Stimulated activated CD4-positive, alpha-beta T cell treated with anti-CD3 and anti-CD28 coated beads, Interleukin-12 subunit alpha, Interleukin-12 subunit beta, amount 100 ng/mL, for 4 hours (primary cell): ENCODE measurements at places on chromosomes 3 and 15.
A peak's percentile ranks its signal among the peaks of the same experiment; 100 is the strongest.

- DNase-seq = no peak
These were observed 223.8 kb downstream of the OPA1 start for GRCh38 chr3:193816656-193817311.

DNA sequence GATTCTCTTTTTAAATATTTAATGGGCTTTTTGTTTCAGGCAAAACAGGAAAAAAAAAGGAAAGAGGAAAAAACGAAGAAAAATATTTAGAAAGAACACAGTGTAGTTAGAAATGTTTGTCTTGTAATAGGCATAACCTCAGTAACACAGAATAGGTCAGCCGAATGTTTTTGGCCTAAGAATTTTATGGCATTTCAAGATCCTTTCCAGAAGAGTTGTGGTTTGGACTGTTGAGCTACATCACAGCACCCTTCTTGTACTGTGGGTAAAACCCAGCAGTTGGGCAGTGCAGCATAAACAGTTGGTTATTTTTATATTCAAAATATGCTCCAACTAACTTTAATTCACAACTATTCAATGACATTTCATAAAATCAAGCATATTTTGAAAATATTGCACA is 474.4 kb upstream of the AGTR1 start:
- no peak for DNase-seq

DNA sequence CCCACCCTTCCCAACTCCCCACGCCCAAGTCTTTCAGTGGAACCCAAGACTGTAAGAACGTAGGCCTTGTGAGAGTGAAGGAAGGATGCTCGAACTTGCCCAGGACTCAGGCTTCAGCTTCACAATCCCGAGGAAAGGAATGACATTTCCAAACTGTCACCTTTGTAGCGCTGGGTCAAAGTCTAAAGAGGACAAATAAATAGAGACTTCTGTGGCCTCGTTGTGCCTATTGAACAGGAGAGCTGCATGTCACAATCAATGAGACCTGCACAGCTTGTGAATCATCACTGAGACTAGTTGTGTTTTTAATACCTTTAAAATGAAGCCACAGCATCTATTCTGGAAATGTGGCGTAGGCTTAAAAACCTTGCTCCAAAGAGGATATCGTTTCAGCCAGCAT is 222.8 kb upstream of the ST8SIA2 start:
- DNase-seq = no peak

DNA sequence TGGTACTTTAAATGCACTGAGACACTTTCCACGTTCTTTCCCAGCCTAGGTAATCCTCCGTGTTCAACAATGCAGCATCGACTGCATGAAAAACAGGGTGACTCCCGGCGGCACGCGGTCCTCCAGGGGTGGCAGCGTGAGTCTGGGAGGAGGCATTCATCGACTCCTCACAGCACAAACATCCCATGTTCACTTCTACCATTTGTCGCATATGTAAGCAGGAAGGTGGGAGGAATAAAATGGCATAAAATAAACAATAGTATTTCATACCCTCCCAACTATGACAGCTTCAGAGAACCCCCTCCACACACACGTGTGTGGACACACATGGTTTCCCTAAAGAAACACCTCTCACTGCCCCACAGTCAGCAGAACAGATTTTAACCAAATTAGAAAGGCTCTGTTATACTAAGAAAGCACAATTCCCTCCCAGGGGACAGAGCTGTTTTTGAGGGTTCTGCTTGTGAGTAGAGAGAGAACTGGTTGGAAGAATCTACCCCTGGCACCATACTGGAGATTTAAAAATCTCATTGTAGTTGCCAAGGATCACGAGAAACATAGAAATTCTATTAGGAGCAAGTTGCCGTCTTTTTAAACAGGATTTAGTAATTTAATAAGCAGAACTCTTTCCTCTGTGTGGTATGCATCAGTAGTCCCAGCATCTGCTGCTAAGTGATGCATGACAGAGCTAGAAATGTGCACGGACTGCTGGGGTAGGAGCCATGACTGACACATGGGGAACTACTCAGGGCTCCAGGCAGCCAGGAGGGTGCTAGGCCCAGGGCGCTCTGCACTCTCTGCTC is 6.0 kb downstream of the FAM43A start:
- DNase-seq = no peak

DNA sequence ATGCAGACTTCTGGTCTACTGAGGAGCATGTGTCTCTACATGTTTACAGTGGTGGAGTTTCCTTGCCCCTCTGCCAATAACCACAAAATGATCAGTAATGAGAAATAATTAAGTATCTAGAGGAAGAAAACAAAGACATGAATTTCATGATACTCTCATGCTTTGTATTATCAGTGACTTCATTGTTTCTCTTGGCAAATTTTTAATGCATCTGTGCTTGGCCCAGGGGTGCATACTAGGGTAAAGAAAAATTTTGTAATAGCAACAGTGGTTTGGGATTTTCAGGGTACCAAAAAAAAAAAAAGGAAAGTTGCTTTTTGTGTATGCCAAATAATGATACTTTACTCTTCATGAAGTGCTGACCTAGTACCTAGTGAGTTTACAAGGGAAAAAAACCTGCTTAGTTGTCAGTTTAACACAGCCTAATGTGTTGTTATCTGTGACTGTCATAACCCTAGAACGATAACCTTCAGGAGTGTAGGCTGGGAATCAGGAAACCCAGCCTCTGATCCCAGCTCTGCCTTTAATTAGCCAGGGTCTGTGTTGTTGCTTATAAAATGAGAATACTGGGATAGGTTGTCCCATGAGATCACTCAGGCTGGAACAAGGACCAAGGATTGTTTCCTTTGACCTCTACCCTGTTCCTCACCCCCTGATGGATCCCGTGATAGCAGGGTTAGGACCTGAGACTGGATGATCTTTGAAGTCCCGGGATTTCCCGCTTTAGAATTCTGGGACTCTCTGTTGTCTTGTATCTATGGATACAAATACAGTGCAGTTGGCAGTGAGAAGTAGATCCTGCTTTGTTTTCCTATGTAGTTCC is 117.5 kb downstream of the CMSS1 start:
- no peak for DNase-seq

DNA sequence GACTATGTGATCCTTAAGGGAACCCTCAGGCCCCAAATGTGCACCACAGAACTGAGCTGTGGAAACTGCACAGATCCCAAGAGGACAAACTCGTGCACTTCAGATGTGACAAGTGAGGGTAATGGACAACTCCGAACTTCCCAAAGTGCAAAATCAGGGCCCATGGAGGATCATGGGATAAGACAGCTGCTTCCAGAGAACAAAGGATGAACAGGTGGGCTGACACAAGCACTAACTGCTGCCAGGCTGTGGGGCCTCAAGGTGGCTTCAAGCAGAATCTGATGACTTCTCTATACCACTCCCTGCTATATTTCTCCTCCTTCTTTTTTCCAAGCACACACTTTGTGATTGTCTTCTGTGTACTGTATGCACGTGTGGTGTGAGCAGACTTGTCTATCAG is 5.4 kb downstream of the TARS3 start:
- DNase-seq = no peak

DNA sequence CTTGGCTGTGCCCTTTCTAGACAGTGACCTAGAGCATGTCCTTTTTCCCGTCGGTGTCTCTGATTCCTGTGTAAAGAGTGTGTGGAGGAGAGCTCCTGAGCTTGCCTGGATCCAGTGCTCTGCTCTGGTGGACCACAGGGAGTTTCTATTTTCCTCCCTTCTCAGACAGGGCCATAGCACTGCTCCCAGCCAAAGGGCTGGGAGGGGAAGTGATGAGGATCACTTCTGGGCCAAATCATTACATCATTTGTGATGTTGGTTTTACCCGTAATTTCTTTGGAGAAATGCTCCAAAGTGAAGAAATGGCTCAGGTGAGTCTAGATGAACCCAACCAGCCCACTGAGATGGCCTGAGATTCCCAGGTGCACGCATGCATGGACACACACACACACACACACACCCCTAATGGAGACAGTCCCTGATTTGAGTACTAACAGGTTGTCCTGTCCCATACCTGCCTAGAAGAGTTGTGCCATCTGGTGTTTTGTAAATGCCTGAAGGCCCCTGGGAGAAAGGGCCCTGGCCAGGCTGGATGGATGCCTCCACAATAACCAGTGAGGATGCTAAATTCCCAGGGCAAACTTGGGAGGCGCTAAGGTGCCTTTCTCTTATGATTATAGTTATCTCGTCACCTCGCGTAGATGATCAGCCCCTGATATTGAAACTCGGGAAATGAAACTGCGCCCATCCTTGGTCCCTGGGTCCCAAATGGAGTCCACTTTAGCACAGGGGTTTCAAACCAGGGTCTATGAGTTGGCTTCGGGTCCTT is 86.9 kb downstream of the ASB7 start:
- DNase-seq = no peak

DNA sequence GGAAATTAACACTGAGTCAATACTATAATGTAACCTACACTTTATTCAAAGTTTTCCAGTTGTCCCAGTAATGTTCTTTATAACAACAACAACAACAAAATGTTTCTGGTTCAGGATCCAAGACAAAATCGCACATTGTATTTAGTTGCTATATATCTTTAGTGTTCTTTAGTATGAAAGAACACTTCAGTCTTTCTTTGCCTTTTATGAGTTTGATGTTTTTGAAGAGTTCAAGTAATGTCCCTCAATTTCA is 7.6 kb upstream of the GRAMD1C start:
- no peak for DNase-seq

- DNase-seq = no peak
These were observed 241.8 kb downstream of the FOXP1 start for GRCh38 chr3:71341721-71342120.

GRCh38 chr3:120147072-120147871 is 53.0 kb upstream of the GSK3B start:
- peak; percentile 23 for DNase-seq

DNA sequence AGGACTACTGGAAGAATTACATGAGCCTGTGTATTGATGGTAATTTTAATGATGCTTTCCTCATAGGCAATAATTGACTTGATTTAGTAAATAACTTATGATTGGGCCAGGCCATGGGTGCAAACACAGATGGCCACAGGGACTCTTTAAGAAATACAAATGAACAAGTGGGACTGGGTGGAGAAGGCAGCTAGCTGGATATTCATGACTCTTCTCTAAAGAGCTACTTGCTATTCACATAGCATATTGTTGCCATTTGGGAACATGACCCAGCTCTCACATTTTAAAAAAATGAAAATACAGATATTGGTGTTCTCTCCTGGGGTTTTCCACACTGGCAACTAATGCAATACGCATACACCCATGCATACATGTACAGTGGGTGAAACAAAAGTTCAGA is 178.3 kb downstream of the PTPRG start:
- no peak for DNase-seq

DNA sequence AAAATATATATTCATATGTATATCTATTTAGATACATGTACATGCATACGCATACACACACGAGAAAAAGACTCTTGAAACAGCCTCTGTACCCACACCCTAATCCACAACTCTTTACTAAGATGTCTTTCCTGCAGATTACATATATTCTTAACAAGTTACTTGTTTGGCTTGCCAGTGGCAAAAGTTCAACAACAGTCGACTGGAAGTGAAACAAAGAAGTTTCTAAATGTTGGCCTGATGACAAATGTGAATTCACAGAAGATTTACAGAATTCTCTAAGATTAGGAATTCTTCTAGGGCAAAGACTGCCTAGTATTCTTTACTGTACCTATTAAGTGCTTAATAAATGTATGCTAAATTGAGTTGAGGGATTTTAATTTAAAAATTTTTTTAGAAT is 116.8 kb downstream of the CDIN1 start:
- no peak for DNase-seq

- no peak for DNase-seq
These were observed 34.1 kb downstream of the EPHB3 start for GRCh38 chr3:184595726-184596125.

- no peak for DNase-seq
These were observed 102.5 kb downstream of the SST start for GRCh38 chr3:187567661-187568121.

DNA sequence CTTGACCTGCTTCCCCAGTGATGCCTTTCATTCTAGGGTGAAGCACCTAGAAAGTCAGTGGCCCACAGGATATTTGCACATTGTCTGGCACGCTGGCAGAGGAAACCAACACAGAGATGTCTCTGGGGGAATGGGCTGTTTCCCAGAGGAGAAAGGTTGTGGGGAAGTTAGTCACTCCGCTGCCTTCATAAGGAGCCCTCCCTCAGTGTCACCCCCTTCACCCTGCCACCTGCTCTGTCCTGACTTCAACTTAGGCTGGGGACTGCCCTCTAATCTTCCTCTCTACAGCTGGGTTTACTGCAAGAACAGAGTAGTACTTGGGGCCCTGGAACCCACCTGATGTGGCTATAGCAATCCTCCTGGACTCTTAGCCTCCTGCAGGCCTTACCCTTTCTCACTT is 5.7 kb downstream of the KLHDC8B start:
- no peak for DNase-seq

DNA sequence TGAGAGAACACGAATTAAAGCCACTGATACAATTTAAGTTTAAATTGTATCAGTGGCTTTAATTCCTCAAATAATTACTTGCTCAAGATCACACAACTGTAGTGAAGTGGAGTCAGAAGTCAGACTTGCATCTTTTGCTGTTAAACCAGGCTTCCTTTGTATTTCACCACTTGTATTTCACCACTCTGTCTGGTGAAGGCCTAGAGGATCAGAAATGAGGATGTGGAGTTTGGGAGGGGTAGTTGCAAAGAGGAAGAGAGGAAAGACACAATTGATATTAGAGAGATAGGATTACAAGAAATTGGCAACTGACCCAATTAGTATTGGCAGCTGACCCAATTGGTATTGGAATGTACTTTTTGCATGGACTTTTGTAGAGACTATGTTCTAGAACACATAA is 288.1 kb upstream of the GPR149 start:
- DNase-seq = no peak

- DNase-seq = no peak
These were observed 76.2 kb downstream of the TGFBR2 start for GRCh38 chr3:30682434-30683155.

DNA sequence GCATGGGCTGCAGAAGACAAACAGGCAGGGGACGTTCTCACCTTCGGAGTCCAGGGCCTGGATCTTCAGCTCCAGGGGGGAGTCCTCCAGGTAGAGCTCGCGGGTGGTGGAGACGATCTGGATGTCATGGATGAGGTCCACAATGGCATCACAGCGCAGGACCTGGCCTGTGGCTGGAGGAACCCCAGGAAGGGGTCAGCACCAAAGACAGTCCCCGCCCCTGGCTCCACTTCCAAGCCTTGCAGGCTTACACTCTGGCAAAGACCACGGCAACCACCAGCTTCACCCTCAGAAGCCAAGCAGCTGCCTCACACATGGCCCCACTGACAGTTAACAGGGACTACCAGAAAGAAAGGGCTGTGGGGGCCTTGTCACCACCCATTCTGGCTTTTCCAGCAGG is 22.8 kb downstream of the NUP210 start:
- DNase-seq = no peak
